ENCODE measurements at places on chromosomes 1 and 21.
A peak's percentile ranks its signal among the peaks of the same experiment; 100 is the strongest.

GRCh38 chr1:155286544-155286943 is 9.3 kb downstream of the HCN3 start:
- no peak for DNase-seq

DNA sequence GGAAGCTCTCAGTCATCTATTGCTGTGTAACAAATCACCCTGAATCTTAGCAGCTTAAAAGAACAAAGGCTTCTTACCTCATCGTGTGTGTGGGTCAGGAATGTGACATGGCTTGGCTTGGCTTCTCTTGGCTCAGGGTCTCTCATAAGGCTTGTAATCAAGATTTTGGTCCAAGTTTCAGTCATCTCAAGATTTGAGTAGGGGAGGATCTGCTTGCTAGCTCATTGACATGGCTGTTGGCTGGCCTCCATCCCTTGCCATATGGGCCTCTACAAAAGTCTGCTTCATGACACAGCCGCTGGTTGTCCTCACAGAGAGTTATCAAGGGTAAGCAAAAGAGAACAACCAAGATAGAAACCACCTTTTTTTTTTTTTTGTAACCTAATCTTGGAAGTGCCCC is 207.7 kb downstream of the PTPRC start:
- DNase-seq, result no peak

DNA sequence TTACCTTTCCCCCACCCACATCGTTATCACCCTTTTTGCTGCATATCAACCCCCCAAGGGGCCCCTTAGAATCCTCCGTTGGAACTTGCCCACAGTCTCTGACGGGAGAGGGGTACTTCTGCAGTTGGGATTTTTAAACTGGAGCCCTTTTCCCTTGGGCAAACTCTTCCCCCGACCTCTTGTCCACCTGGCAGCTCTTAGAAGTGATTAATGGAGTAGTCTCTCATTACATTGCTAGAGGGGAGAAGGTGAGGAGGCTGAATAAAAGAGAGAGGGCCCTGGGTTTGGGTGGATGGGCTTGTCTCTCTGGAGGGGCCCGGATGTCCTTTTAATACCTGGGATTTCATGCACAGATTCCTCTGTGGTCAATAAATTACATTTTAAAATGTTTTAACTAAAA is 27.2 kb upstream of the TSPAN2 start:
- DNase-seq, result no peak

DNA sequence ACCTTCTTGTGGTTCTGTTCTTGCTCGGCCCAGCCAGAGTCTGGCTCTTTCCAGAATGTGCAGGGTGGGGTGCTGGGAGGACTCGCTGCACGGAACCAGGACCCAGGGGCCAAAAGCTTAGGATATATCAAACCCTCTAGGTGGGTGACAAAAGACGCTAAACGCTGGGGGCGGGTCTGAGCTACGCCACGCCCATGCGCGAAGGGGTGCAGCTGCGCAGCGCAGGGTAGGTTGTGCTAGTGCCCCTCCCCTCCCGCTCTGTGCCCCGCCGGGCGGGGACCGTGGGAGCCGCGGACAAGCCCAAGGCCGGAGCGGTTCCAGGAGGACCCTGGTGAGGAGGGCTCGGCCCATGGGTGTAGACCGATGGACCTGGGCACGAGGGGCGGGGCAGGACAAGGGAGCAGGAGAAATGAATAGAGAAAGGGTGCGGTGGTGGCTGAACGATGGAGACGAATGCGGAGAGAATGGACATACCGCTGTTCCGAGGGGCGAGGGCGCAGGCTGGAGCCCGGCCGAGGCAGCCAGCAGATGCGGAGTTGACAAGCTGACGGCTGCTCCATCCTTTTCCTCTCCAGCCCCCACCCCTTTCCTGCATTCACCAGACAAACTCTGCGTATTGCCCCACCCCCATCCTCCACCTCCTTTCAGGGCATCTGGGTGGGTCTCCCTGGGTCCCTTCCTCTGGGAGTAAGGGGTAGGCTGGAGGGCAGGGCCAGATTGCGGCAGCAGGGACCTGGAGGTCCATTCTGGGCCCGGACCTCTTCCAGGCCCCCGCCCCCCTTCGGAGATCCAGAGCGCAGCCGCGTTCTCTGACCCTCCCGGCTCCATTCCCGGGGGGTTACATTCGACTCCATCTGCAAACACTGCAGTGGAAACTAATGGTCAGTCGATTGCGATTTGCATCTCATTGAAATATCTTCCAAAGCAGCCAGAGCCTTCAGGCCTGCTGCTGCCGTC is at the start of gene RUSC1:
RUSC1 (plus strand) TSS at position 234 of the 957 bp plus-strand sequence. CDS start 880 bp downstream, outside the sequence.
- DNase-seq, result peak; percentile 87

DNA sequence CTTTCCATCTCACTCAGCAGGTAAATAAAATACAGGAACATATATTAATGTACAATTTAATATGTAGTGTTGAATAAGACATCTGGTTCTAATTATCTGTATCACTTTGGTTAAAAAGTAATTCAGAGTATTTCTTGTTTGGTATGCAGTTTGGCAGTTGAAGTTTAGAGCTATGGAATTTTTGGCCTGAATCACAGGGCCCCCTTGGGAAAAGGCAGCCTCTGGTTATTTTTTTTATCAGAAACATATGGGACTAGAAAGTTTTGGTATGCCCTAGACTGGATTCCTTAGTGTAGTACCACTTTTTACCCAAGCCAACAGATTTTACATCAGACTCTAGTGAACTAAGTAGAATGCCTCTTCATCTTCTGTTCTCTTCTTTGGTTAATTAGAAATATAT is 26.4 kb downstream of the CNST start:
- no peak for DNase-seq

DNA sequence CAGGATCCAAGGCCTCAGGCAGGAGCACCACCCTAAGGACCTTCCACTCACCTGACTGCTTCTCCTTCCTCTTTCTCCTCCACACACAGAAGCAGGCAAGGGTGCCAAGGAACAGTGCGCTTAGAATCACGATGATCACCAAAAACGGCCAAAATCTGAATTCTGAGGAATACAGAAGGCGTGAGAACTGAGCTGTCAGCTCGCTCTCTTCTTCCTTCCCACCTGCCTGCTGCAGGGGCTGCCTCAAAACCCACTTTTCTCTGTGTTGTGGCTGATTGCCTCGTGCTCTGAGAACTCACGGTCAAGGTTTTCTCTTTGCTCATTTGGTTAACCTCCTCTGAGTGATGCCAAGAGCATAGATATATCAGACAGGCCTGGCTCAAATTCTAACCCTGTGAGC is 23.8 kb downstream of the CD244 start:
- DNase-seq, result no peak

DNA sequence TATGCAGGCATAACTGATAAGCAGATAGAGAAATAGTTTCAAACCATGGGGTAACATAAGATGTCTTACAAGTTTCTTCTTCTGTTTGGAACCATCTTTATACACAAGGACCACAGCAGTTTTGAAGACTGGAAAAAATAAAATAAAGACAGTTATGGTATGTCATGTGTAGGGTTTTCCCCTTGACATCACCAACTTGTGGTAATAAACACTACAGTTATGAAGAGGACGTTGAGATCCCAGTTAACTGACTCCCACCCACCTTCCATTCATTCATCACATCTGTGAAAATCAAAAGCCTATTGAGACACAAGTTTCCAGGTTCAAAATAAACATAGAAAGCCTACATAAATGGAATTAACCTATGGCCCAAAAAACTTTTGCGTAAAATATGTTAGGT is 92.5 kb upstream of the KRTAP19-8 start:
- no peak for DNase-seq

DNA sequence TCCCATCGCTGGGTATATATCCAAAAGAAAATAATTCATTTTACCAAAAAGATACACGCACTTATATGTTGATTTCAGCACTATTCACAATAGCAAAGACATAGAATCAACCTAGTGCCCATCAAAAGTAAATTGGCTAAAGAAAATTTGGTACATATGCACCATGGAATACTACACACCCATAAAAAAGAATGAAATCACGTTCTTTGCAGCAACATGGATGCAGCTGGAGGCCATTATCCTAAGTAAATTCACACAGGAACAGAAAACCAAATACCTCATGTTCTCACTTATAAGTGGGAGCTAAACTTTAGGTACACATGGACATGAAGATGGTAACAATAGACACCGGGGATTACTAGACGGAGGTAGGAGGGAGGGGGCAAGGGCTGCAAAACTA is 50.0 kb upstream of the ZNF644 start:
- no peak for DNase-seq

- no peak for DNase-seq
Measured at GRCh38 chr21:45999581-46000181, 18.1 kb downstream of the COL6A1 start.

DNA sequence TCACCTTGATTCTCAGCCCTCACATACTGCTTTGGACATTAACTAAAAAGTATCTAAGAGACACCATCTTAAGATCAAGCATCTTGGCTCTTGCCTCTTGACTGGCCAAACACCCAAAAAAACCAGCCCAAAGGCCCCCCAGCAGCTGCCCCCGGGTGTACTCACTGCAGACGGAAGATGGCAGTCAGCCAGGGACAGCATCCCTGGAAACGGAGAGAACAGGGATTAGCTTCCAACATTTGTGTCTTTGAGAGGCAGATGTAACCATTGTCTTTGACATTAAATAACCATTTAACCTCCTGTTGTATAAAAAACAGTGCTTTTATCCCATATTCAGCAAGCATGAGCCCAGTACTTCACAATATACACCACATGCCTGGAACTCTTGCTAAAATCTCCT is 11.3 kb downstream of the TMEM63A start:
- DNase-seq, result no peak

GRCh38 chr1:197356723-197357533 is 88.9 kb downstream of the CRB1 start:
- no peak for DNase-seq

DNA sequence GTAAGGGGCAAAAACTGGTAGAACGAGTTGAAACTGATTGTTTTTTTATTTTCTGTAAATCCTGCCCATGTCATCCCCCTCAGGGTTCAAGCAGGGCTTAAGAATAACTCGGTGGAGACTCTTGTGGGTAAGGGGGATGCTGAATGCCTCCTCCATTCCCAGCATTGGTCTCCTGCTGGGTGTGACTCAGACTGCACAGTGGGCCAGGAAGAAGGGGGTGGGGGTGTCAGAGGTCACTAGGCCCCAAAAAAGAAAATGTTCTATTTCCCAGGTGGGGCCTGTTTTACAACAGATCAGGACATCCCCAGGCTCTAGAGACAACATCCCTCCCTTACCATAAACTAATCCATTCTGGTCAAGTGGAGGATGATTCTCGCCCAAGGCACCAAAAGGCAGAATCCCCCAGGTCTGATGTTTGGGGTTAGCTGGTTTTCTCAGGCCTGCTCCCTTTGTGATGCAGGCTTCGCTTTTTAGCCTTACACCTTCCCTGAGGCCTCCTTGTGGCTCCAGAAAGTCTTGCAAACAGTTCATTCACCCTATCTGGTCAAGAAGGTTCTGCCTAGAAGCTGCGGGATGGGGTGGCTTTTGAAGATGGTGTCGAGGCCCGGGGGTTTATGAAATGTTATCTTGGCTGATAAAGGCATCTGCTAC is 10.7 kb upstream of the GRHL3 start:
- DNase-seq, result no peak

GRCh38 chr1:174775621-174776020 is 224.1 kb upstream of the CACYBP start:
- no peak for DNase-seq

- DNase-seq, result no peak
Measured at GRCh38 chr1:187956975-187957374, 1128.2 kb downstream of the PLA2G4A start.

- peak; percentile 23 for DNase-seq
Measured at GRCh38 chr21:24939291-24939690, 668.0 kb downstream of the MRPL39 start.

GRCh38 chr21:30996728-30997127 is 41.5 kb downstream of the KRTAP19-8 start:
- DNase-seq, result no peak

DNA sequence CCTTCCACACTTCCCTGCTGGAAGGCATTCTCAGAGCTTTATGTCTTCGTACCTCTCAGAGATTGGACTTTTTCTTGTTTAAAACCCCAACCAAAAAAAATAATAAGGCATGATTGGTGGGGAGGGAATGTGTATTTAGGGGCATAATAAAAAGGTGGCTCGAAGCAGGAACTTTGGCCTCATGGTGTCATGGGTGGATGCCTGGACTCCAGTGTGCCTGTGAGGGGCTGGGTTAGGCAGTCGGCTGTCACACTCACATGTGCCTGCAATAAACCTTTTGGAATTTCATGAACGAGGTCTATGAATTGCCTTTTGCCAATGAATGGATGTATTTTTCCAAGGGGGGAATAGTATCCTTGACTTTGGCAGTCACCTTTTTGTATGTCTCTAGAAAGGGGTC is 131.3 kb downstream of the EDEM3 start:
- peak; percentile 28 for DNase-seq

DNA sequence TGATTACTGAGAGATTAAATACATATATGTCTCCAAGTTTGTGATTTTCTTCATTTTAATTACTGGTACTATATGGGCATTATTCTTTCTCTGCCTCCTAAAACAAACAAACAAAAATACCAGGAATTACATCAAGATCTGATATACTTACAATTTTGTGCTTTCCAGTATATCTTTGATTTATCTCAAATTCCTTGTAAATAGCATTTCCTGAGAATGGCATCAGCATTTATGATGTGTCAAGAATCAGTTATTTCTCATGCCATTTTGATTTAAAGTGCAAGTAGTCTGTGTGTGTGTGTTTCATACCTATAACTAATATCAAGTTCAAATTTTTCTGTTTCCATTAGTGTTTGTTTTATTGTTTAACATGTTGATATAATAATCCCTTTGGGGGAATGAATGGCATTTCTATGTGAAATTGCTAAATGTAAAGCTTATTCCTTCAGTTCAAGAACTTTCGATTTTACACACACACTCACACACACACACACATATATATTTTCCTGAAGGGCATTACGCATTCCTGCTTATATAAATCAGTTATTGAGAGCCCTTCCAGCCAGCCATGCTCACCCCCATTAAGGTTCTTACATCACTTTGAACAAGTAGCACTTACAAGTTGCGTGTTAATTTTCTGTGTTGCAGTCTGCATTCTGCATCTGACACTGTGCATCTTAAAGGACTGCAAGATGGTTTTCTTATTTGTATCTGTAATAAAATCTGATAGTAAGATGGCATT is 102.7 kb downstream of the NEK7 start:
- no peak for DNase-seq

- DNase-seq, result peak; percentile 76
Measured at GRCh38 chr1:206909161-206909882, 12.1 kb downstream of the IL24 start.

GRCh38 chr1:27658951-27659496 is 13.0 kb downstream of the IFI6 start:
- peak; percentile 22 for DNase-seq

DNA sequence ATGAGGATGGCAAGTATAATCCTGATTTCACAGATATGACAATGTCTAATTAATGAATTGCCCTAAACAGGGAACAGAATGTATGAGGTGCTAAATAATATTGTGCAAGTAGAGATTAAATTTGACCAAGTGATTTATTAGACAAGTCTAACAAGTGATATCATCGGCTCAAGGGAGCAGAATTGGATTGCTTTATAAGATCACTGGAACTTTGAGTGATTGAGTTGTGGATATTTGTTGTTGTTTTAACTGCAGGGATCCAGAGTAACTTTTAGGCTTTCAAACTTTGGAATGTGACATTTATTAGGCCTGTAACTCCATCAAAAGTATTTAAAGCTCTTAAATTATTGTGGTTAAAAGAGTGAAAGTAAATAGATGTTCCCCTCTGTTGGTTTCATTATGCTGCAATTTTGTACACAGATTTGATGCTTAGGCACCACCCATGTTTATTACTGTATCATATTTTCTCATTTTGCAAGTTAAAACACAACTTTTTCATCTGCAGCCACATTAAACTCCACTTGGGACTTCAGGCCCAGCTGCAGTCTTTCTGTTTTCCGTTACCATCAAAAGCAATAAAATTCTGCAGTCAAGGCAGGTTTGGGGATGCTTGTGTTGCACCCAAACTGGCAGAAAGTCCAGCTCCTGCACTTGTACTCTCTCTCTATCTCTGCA is 206.6 kb downstream of the HLX start:
- no peak for DNase-seq

All from transverse colon (tissue), 4 donors.